SHP77 treated with DMSO at 0.1 percent for 48 hours (cell line): ENCODE measurements at places on chromosomes 13 and 19.

- DNase-seq = no peak
These were observed 390.5 kb downstream of the FGF9 start for GRCh38 chr13:22061371-22061805.

- DNase-seq = no peak
These were observed at the start of gene DOCK9 for GRCh38 chr13:98977568-98978265. DOCK9 (minus strand) TSS chr13:98978064; CDS start chr13:98977909, 155 bp downstream.

DNA sequence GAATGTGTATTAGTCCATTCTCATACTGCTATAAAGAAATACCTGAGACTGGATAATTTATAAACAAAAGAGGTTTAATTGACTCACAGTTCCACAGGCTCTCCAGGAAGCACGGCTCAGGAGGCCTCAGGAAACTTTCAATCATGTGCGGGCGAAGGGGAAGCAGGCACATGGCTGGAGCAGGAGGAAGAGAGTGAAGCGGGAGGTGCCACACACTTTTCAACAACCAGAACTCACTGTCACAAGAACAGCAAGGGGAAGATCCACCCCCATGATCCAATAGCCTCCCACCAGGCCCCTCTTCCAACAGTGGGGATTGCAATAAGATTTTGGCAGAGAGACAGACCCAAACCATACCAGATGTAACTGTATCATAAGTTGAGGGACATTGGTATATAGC is 72.7 kb downstream of the IRS2 start:
- no peak for DNase-seq

DNA sequence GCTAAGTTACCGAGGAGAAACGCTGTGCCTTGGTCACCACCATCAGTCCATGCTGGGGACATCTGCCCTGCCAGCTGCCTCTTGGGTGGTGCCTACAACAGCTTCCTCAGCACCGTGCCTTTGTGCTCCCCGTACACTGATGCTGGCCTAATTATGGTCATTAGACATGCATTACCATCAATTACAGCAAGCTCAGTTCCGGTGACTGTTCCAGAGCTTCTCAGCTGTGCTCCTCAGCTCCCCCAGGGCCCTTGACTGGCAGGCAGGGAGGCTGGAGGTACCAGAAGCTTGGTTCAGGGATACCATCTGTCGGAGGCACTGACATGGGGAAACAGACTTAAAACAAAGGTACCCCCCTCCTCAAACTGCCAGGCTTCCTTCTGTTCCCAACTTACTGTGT is 40.2 kb downstream of the CILP2 start:
- DNase-seq = no peak

- no peak for DNase-seq
These were observed 22.4 kb downstream of the TNFRSF19 start for GRCh38 chr13:23592596-23592995.

DNA sequence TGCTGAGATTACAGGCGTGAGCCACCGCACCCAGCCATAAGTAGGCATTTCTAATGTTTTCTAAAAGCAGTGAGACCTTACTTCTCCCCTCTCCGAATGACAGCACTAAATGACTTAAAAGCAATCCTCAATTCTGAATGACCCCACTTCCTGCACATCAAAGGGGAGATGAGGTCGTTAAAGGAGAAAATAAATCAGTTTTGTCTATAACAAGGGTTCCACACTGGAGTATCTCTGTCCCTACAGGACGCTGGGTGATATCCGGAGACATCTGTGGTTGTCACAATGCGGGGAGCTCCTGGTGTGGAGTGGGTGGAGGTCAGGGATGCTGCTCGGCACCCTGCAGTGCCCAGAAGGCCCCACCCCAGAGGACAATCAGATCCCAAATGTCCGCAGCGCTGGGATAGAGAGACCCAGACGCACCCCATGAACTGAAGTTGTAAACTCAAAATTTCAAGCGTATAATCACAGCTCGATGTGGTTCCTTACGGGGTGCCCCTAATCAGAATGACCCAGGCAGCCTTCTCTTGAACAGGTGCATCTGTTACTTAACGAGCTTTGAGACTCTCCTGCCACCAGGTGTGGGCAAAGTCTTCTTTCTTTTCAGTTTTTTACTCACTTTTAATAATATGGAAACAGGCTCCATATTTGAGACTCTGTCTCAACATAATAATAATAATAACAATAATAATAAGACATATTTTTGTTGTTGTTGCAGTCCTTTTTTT is 2.9 kb downstream of the GNG7 start:
- DNase-seq = no peak

GRCh38 chr13:26991508-26992181 is 180.0 kb downstream of the USP12 start:
- DNase-seq = no peak

DNA sequence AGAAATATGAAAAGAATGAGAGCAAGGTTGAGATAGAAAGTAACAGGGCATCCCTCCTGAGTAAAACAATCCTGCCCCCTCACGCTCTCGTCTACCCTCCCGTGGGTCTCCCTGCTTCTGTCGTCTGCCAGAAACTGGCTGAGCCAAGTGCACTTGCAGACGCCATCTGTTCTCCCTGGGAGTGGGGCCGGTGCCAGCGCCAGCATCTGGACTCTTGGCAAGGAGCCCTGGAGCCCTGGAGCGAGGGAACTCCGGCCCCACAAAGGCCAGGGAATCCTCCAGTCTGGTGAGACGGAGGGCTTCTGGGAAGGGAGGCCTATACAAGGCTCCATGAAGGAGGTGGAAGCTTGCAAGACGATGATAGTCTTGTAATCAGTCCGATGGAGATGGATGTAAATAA is 2.3 kb upstream of the TMEM91 start:
- peak; percentile 69 for DNase-seq

DNA sequence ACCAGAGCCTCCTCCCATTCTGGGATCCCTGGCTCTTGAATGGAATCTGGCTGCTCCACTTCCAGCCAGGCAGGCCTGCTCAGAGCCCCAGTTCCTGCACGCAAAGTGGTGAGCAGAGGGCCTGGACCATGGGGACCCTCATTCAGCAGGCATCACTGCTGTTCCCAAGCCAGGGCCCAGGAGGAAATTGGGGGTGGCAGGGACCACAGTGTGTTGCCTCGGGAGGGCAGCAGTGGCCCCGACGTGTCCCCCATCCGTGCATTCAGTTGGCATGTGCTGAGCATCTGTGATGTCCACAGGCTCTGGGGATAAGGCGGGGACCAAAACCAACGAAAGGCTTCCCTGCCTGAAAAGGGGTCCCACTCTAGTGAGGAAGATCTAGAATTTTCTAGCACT is 11.2 kb downstream of the CCDC97 start:
- DNase-seq = no peak

DNA sequence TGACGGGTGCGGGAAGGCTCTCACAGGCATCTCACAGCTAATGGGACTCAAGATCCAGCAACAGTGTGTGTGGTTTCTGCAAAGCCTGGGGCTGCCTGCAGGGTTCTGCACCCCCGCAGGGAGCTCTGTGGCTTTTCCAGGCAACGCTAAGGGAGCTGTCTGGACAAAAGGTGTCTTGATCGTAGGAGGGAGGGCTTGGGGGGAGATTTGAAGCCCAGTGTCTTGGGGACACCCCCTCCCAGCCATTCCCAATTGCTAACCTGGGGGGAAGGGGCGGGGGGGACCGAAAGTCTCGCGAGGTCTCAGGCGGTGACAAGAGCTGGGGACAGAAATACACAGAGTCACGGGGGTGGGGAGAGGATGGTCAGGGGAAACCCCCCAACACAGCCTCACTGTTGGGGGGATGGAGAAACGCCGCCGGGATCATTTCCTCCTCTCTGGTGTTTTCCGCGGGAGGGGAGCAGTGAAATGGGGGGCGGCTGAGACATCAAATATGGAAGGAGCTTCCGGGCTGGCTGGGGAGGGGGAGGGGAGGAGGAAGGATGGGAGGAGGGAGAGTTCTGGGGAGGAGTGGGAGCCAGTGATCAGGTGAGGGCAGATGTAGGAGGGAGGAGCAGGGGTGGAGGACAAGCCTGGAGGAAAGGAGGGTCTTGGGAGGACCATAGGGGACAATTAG is 13.3 kb downstream of the KCNC3 start:
- no peak for DNase-seq

DNA sequence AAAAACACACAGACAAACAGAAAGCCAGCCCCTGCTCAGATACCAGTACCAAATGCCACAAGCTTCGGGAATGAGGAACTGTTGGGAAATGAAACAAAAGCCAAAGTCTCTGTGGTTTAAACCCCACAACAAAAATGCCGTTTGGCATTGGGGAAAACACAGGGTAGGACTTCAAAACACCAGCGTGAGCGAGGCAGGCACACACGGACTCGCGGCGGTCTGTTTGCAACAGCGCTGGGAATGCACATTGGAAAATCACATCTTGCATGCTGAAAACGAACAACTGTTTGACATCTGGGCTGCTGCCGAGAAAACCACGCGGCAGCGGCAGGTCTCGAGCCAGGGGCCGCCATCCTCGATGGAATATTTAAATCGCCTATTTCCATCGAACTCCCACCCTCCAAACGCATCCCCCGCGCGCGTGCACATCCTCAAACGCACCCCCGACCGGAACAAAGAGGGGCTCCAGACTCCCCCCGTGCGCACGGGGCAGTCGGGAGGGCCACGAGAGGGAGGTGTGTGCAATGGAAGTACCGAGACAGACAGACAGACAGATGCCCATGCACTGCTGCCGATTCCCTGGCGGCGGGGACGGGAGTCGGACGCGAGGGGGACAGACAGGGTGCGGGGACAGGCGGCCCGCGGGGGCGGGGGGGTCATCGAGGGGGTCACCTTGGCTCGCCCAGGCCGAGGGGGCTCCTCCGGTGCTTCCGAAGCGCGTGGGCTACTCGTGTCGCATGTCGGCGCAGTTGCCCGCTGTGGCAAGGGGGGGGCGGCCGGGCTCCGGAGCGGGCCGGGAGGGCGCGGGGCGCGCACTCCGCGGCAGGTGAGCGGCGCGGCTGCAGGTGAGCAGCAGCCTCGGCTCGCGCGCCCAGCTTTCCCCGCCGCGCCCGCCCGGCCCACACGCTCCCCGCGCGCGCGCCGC is at the start of gene GPR12:
Gene GPR12, minus strand, starts transcription at position 880 of the 925 bp plus-strand sequence. CDS start 959 bp downstream, outside the sequence.
- DNase-seq = no peak

DNA sequence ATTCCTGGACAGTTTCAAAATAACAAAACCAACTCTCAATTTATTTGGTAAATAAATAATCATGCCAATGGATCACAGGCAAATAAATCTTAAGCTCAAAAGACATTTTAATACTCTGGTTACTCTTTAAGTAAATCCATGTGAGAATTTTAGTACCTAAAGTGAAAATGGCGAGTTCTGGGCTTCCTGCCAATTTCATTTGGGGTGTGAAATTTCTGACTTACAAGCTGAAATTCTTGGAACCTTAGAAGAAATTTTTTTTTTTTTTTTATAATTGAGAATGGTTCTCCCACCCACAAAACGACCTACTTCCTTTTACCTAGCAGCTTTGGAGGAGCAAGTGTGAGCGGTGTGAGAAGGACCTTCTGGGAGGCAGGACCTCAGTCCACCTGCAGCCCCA is 354.5 kb upstream of the NBEA start:
- DNase-seq = no peak

GRCh38 chr19:51511353-51511752 is 9.8 kb upstream of the SIGLEC12 start:
- DNase-seq = peak; percentile 5

- no peak for DNase-seq
These were observed 80.2 kb upstream of the ZNF91 start for GRCh38 chr19:23475477-23475876.

- no peak for DNase-seq
These were observed 482.6 kb downstream of the RFC3 start for GRCh38 chr13:34300559-34300958.

- no peak for DNase-seq
These were observed 253.2 kb downstream of the SUCLA2 start for GRCh38 chr13:47747901-47748300.

- DNase-seq = no peak
These were observed 7.7 kb downstream of the TECR start for GRCh38 chr19:14536926-14537692.

GRCh38 chr13:76250211-76250610 is 614.1 kb downstream of the LMO7 start:
- no peak for DNase-seq

DNA sequence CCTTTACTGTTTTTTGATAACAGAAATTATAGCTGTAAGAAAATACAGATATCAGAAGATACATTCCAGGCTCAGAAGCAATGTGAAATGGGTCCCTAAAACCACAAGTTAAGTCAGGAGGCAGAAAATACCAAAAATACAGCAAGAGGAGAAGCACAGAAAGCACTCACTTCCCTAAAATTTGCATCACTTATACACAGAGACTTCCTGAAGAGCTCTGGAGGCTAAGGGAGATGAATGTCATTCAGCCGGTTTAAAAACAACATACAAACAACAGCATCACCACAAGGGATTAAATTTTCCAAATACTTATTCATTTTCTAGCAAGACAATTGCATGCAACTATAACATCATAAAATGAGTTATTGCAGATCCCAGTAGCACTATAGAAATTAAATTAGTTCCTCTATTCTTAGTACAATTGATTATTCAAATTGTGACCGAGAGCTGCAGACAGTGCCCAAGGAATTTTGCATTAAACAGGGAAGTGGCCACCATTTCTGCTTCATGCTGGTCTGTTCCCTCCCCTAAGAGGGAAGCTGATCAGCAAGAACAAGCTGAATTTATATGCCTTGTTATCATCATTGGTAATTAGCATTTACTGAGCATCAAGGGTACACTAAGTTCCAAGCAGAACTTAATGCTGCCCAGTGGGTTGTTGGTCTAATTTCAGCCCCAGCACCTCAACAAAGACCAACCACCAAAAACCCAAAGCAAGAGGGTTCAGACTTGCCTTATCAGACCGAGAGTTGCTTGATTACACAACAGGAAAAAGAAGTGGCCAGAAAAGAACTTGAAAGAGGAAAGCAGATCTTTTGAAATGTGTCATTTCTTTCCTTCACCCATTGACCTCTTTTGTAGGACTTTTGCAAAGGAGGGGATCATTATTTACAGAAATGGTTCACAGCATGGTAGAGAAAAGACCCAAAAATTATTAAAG is 140.7 kb downstream of the KCTD12 start:
- no peak for DNase-seq

- DNase-seq = peak; percentile 55
These were observed 1.2 kb downstream of the CGB7 start for GRCh38 chr19:49056101-49056901.

- no peak for DNase-seq
These were observed 2.3 kb downstream of the TULP2 start for GRCh38 chr19:48896191-48896720.

DNA sequence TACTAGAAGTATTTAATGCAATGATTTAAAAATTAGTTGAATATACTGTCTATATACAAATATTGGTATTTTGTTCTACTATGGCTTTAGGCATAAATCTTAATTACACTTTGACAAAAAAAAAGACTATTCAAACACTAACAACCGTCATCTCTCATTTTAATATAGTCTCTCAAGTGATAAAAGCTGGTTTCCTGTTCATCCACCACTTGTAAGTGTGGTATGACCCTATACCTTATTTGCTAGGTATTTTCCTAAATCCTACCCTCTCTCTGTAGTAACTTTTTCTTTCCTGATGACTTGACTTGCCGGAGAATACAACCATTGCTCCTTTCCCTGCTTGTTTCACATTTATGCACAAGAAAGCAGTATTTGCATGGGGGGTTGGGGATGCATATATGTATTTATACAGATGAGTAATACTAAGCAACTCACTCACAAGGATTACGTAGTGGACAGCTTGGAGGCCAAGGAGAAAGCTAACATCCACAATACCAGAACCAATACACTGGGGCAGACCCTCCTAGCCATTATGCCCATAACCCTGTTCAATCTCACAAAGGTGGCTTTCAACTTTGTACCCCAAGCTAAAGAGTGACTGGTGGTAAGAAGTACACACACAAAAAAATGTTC is 12.7 kb upstream of the EFNB2 start:
- DNase-seq = no peak
